Eye (tissue), 1 donor: ENCODE measurements at places on chromosomes 1 and 21.

- no peak for DNase-seq
Measured at GRCh38 chr1:59560807-59561450, 253.8 kb upstream of the HOOK1 start.

DNA sequence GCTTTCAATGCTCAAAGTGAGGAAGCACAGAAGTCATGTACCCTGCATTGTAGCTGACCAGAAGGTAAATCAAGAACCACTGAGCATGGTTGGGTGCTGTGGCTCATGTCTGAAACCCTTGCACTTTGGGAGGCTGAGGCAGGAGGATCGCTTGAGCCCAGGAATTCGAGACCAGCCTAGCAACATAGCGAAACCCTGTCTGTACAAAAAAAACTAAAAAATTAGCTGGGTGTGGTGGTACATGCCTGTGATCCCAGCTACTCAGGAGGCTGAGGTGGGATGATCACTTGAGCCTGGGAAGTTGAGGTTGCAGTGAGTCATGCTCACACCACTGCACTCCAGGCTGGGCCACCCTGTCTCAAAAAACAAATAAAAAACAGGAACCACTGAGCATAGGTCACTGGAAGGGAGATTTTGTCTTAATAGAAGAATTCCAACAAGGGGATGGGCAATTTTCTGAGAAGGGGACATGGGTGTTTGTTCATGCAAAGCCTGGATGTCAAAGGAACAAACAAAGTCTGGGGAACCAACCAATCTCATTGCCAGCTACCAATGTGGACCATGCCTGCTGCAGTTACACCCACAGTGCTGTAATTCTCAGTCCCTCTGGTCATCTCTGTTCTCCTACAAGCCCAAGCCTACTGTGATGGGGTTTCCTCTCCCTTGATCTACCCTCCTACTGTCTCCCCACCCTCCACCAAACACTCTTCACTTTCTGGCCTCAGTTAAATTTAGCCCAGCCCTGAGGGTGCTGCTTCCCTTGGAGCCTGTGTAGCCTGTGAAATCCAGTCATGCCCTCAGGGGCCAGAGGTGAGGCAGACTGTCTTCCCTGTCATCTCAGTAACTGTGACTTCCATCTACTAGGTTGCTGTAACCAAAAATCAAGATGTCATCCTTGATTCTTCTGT, 47.9 kb downstream of the ELF3 start:
- DNase-seq: no peak

- peak; percentile 17 for DNase-seq
Measured at GRCh38 chr1:101105877-101106276, 80.3 kb upstream of the DPH5 start.

GRCh38 chr1:171841931-171842761, 848 bp downstream of the DNM3 start:
- peak; percentile 73 for DNase-seq

- DNase-seq: no peak
Measured at GRCh38 chr1:243246916-243247315, 8.2 kb downstream of the CEP170 start.

DNA sequence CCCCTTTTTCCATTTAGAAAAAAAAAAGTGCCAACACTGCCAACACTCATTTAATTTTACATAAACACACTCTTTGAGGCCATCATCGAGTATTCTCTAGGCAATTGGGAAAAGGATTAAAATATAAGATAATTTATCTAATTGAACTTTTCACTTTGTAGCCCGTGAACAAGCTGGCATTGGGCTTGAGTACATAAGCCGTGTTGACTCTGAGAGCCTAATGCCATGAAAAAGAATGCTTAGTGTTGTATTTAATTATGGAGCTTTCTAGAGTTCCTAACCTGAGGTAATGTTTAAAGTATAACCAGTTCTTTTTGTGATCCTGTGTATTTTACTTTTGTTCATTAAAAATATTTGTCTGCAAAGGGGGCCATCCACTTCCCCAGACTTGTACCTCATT, 193.8 kb downstream of the LYPLAL1 start:
- DNase-seq: no peak

DNA sequence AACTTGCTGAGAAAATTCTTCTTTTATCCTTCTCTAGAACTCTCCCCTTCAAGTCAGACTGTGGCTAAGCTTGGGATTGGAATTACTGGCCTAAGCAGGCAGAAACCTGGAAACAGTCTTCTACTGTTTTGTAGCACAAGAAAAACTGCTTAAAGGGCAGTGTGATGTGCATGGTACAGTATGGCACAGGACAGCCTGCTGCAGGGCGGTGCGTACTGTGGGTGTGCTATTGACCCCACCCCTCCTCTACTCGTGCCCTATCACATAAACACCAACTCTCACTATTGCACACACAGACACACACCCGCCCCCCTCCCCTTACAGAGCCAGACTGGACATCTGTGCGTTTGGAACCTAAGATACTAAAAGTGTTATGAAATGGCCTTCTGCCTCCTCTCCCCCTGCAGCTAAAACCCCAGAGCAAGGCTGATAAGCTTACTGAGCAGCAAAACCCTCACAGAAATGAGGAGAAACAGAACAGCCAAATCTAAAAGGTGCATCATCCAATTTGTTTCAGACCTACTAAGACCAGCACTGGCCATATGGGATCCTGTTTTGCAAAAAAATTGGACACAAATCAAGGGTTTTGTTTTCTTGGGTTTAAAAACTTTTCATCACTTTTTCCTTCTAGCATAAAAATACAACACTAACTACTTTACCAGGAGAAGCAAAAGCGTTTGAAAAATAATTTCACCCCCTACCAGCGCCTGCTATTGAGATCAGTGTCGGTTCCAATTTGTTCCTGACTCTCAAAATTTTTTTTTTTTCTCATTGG, 355.8 kb upstream of the LYPLAL1 start:
- peak; percentile 37 for DNase-seq

- DNase-seq: peak; percentile 66
Measured at GRCh38 chr1:41240781-41241353, 1.2 kb downstream of the SCMH1 start.

- DNase-seq: no peak
Measured at GRCh38 chr1:40703316-40703715, 11.8 kb downstream of the NFYC start.

DNA sequence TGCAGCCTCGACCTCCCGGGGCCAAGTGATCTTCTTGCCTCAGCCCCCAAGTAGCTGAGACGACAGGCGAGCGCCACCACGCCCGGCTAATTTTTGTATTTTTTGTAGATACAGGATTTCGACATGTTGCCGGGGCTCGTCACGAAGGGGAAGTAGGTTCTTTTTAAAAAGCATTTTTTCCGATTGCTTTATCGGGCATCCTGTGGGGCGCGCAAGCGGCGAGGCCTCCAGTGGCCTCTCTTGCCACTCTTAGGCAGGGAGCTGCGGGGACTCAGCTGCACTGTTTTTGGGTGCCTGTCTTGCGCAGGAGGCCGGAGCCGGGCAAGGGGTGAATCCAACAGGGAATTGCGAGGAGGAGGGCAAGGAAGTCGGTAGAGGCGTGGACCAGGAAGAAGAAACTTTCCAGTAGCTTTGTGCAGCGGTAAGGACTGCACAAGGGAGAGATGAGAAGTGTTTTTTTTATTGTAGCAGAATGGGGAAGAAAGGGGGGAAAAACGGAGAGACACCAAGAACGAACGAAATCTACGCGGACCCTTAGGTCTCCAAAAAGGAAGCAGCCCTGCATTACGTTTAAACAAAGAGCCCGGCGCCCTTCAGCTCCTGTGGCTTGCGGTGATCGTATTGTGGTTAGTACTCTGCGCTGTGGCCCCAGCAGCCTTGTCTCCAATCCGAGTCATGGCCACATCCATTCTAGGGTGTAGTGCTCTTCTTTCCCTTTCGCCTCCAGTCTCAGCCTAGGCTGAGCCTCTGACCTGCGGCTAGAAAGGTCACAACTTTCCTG, 164.8 kb downstream of the PPIAL4G start:
- peak; percentile 60 for DNase-seq

- no peak for DNase-seq
Measured at GRCh38 chr1:214840356-214840755, 237.4 kb downstream of the CENPF start.
